ENCODE measurements at places on chromosomes 1 and 21.

- no peak for DNase-seq
Observed at GRCh38 chr1:53826367-53826766, 11.7 kb downstream of the NDC1 start.

DNA sequence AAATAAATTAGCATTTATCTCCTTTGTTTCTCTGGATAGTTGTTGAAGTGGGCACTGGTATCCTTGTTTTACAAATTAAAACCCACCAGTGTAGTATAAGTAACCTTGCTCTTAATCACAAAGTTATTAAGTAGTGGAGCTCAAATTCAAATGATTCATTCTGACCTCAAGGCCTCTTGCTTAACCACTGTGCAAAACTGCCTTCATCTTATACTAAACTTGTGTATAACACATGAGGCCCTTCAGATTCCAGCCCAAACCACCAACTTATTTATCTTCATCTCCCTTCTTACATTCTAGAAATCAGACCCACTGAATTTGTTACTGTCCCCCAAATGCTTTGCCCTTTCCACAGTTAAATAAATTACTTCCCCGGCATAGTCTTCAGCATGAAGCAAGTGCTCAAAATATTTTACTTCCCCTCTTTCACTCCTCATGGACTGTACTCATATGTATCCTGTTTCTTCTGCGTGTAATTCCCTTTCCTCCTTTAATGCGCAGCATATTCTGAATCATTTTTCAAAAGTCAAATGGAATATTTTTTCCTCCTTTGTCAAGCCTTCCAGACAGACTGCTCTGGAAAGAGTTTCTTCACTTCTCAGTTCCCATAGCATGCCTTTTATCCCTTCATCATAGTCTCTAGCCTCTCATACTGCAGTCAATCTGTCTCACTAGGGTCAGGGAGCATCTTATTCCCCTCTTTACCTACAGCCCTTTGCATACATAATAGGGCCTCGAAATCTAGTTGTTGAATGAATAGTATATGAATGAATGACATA, 19.0 kb upstream of the DNASE2B start:
- DNase-seq = no peak

DNA sequence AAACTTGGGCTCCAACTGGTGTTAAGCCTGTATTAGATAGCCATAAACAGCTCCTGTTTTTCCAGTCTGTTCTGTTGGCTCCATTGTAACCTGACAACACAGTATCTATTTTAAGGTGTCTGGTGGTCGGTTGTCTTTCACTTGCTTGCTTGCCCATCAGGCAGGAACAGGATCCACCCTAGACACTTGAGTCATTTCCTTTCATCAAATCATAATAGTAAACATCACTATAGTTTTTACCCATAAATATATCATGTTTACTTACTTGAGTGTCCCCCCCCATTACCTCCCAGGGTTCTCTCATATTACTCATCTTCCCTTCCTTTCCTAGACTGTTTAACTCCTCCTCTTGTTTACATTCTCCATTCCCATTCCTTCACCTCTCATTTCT, 2.9 kb downstream of the DDI2 start:
- no peak for DNase-seq

- DNase-seq = no peak
Observed at GRCh38 chr1:15056515-15057285, 96.8 kb upstream of the TMEM51 start.

DNA sequence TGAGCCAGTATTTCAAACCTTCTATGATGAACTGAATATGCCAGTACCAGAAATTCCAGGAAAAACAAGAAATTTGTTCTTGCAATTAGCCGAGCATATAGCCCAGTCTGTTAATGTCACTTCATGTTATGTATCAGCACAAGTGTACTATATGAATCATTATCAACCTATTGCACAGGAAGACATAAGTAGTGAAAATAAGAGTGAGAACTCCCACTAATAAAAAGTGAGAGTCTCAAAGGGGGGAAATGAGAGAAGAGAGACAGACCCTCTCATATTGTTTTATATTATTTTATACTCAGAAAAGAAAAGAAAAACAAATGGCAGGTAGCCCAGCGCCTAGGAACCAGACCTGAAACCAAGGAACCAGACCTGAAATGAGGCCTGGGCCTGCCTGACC, 16.2 kb downstream of the JMJD4 start:
- DNase-seq = no peak

- no peak for DNase-seq
Observed at GRCh38 chr1:241532162-241532531, at the start of gene KMO. Gene KMO (plus strand): TSS chr1:241532378. CDS start chr1:241532445, 67 bp downstream.

DNA sequence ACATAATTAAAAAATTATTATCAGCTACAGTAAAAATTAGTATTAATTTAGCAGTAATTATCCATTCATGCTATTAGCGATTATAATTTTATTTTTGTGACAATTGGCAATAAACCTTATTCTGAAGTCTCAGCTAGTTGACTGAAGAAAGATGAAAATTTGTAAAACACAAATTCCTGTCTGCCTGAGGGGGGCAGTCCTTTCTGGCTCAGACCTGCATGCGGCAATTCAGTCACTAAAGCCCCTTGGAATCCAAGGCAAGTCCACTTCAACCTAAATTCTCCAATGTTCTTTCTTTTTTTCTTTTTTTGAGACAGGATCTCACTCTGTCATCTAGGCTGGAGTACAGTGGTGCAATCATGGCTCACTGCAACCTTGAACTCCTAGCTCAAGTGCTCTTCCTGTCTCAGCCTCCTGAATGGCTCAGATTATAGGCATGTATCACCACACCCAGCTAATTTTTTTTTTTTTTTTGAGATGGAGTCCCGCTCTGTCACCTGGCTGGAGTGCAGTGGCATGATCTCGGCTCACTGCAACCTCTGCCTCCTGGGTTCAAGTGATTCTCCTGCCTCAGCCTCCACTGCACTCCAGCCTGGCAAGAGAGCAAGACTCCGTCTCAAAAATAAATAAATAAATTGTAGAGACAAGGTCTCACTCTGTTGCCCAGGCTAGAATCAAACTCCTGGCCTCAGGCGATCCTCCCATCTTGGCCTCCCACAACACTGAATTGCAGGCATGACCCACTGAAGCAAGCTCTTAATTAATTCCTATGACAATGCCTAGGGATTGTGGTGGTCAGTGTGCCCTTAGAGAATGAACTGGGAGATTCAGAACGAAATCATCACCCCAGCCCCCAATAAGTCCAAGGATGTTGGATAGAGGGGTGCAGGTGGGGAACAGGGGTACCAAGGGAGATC, 24.2 kb upstream of the ITPKB start:
- no peak for DNase-seq

DNA sequence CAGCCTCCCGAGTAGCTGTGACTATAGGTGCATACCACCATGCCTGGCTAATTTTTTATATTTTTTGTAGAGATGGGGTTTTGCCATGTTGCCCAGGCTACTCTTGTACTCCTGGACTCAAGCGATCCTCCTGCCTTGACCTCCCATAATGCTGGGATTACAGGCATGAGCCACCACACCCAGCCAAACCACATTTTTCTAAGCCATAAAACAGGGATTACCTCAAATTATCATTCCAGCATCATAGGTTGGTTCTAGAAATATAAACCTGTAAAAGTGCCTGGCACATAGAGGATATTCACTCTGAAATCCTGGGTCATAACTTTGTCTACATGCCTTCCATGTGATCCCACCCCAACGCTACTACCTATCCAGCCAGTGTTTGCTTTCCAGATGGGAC, 59.4 kb upstream of the JAK1 start:
- no peak for DNase-seq

DNA sequence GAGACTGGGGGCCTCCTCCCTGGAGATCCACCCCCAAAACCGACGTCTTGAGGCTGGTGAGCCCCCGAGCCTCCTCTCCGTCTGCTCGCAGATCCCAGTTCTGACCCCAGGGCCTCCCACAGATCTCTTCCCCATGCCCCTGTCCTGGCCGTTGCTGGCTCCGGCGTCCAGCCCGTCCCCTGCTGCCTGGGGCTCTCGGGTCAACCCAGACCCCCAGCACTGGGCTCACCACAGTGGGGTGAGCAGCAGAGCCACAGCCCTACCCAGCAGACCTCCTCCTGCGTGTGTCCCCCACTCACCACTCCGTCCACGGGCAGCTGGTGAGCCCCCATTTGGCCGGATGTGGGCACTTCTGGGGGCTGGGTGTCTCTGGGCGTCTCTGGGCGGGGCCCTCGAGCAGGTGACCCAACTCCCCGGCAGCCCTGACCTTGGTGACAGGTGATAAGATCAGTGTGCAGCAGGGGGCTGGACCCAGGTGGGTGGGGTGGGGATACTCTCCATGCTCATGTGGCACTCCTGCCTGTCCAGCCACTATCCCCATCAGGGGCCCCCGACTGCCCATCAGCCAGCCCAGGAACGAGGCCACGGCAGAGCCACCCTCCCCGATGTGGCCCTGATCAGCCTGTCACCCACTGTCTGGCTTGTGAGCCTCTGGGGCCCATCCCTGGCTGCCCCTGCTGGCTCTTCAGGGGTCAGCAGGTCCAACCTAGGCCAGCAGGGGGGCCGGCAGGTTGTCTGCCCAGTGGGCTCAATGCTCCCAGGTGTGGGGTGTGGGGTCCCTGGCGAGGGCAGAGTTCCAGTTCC, 709 bp downstream of the TNFRSF14 start:
- DNase-seq = no peak

GRCh38 chr1:185840880-185841279, 106.7 kb downstream of the HMCN1 start:
- DNase-seq = no peak
